ENCODE measurements at places on chromosomes 2 and 18.

DNA sequence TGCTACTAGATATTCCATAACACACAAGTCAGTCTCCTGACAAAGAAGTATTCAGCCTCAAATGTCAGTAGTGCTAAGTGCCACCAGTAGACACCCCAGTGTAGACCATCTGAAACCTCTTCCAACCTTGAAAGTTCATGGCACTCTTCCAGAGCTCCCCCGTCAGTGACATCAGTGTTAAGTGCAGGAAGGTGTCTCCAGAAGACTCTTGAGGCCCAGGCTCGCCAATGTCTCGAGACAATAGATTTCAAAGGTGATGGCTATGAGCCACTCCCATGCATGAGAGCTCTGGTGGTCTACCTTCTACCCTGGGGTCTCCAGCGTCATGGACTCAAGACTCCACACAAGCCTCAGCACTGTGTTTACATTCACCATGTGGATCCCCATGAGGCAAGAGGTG is 183.8 kb downstream of the SMAD2 start:
- DNase-seq = no peak

- DNase-seq = no peak
These were observed 304.1 kb downstream of the TNS1 start for GRCh38 chr2:217698691-217699090.

- DNase-seq = no peak
These were observed 332.1 kb upstream of the ETAA1 start for GRCh38 chr2:67065046-67065445.

DNA sequence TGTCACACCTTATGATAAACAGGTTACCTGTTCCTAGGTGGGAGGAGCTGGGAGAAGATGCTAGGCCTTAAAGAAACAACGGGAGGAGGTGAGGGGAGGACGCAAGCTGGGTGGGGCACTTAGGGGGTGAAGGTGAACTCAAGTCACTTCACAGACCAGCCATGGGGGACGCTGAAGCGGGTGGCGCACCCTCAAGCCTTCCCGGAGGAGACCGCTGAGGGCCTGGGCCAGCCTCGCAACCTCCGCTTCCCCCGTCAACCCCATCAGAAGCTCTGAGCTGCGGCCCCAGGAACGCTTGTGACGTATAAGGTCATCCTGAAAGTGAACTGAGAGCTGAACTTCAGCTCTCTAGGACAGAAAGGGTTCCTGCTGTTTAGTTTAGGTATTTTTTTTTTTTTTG is 133.5 kb downstream of the MBP start:
- DNase-seq = no peak

DNA sequence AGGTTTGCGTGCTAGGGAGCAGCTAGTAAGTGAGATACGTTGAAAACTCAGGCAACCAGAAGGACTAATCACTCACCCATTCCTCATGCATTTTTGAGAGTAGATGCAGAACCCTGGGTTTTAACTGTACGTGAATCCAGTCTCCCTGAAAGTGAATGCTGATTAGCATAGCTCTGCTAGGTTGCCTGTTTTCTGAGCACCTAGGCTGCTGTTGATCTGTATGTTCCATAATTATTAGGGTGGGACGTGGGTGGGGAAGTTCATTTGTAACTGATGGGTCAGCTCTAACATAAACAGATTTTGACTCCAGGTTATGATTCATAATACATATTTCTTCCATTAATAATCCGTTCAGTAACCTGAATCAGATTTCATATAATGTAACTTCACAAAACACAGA is 379.0 kb upstream of the FANCL start:
- DNase-seq = no peak

DNA sequence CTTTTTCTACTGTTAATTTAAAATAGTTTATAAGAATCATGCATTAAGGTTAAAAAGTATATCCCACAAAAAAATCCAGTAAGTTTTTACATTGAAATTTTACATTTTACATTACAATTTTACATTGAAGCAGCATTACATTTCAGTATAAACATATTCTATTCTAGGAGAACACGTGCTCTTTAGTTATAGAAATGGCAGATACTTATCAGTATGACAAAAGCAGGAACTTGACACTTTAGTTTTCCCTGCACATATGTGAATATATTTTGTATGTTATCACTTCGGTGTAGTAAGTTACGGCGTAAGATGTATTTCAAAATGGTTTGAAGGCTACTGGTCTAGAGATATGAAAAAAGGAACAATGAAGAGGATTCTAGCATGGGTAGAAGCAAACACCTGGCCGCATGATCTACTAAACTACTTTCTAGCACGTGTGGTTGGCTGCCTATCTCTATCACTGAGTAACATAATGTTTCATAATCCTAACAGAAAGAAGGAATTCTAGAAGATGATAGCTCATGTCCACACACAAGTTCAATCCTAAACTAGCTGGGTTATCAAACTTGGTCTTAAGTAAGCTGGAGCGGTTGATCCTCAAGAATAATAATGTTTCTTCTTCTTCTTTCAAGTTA is 5.4 kb downstream of the IMMT start:
- no peak for DNase-seq

DNA sequence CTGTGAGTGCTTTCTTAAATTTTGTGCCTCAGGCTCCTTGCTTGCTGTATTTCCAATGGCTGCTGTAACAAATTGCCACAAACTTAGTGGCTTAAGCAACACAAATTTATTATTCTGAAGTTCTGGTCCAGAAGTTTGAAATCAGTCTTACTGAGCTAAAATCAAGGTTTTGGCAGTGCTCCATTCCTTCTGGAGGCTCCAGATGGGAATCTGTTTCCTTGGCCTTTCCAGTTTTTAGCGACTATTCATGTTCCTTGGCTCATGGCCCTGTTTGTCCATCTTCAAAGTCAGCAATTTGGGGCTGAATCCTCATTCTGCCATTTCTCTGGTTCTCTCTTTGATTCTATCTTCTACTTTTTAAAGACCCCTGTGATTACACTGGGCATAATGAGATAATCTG is 31.8 kb downstream of the STRADB start:
- no peak for DNase-seq

GRCh38 chr2:26270373-26270772 is 25.6 kb downstream of the HADHB start:
- DNase-seq = no peak

DNA sequence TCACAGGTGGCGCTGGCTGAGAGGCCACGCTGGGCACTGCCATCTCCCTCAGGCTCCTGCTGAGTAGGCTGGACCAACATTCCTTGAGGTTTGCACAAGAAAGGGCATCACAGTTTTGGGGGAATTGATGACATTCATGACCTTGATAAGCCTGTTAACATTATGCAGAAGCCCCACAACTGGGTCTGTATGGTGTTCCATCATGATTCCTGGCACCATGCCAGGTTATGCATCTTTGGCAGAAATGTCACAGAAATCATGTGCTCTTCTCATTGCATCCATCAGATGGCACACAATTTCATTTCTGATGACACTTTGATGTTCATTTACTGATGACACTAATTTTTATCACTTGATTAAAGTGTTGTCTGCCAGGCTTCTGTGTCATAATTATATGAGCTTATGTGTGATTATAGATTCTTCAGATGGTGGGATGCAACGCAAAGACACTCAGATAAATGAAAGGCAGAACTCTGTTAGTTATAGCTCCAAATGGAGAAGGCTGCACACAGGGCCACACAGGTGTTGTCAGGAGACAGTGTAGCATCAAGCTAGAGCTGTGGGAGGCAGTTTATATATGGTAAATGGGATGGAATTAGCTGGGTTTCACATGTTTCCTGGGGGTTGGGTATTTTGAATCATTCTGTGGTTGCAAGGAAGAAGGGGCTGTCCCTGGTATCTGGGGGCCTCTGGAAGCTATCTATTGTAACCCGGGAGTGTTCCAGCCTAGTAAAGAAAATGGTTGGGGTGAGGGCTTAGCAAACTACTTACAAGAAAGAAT is 191.3 kb downstream of the SLC39A10 start:
- no peak for DNase-seq

DNA sequence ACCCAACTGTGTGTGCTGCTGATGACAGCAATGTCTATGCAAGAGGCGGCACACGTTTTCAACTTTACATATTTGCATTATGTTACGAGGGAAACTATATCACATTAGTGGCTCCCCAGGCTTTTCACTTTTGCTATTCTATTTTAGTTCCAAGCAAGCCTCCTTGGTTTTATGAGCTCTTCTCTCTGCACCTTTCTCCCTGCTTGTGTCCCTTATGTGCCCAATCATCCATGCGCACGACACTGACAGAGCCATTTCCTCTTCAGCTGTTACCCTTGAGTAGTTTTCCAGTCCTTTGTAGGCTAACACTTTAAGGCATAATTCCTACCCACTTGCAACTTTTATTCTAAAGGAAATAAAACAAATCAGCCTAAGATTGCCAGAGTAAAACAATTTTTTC is 154.3 kb downstream of the TCF4 start:
- DNase-seq = no peak
